GM23248 (cell line): ENCODE measurements at places on chromosomes 5 and 9.

- DNase-seq: no peak
Observed at GRCh38 chr5:42074353-42074752, 149.3 kb downstream of the FBXO4 start.

DNA sequence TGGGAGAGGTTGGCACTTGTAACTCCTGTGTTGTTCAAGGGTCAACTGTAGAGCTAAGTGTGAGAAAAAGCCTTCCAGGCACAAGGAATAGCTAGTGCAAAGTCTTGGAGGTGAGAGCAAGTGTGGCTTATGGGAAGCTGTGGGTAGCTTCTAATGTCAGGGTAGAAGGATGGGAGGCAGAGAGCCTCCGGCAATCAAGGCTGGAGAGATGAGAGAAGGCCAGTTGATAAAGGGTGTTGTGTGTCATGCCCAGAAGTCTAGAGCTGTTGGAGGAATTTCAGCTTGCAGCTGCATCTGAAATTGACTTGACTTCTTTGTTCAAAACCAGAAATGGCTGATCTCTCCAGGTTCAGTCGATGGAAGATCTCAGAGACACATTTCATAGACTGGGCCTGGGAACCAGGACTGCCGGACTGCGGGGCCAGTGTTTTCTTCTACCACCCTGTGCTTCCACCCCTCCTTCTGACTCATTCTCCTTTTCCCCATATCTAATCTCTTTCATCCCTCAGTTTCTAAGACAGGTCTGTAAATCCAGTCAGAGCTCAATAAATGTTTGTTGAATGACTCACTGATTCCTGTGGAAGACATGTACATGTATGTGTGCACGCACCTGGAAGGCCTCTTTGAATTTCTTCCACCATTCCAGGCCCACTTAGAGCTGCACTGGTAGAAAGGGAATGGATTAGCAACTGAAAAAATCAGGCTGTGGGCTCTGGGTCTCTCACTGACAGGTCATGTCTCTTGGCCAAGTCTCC is 67.8 kb upstream of the KLF4 start:
- DNase-seq: no peak

DNA sequence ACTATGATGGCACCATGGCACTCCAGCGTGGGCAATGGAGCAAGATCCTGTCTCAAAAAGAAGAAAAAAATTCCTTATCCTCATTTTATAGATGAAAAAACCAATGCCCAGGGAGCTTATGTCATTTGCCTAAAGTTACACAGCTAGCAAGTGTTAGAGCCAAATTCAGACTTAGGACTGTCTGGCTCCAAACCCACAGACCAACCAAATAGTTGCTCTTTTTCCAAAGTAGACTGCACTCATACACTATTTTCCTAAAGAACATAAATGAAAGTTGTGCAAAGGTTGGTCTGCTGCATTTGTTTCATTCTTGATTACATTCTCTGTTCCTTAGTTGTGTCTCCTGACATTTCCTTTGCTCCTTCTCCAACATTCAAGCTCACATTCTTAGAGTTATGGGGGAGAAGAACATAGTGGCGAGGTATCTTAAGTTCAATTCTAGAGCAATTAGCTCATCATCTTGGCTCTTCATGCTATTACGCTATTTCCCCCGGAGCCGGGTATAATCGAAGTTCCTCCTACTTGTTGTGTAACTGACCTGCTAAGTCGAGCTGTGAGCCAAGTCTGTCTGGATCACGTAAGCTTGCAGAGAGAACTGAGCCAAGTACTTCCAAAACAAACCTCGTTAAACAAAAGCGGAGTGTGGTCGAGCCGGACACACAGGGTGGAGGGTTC is 138.3 kb downstream of the RFK start:
- peak; percentile 98 for DNase-seq

DNA sequence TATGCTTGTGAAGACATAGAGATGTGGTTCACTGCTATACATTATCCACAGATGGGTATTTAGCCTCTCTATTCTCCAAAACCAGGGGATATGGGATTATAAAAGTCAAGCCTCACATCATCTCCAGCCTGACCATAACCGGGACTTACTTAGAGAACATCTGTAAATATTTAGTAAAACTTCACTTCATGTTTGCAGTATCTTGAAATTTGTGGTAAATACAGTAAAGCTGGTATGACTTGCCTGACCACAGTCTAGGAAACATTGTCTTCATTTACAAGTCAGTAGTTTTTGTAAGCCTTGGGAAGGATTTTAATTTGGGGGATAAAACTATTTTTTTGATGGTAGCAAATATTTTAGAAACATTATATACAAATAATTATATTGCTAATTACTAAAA is 64.2 kb downstream of the MAST4 start:
- DNase-seq: peak; percentile 57

DNA sequence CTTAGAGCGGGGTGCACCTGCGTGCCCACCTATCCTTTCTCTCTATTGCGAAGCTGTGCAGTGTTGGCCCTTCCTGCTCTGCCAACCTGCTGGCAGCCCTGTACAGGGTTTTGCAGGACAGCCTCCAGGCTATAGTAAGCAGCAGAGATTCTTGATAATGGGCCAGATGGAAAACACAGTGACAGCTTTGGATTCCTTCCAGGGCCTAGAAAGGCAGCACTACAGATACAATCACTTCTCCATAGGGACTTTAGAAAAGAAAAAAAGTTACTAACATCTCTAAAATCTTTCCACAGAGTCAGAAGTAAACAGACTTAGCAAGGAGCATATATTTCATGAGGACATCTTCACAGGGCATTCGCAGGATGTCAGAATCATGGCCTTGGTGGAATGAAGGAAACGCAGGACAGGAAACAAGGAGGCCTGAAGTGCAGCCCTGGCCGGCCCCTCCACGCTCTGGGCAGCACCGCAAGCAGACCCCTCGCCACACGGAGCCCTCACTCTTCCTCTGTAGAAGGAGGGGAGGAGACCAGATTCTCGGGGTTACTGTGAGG is 172.1 kb upstream of the GAS1 start:
- peak; percentile 77 for DNase-seq

DNA sequence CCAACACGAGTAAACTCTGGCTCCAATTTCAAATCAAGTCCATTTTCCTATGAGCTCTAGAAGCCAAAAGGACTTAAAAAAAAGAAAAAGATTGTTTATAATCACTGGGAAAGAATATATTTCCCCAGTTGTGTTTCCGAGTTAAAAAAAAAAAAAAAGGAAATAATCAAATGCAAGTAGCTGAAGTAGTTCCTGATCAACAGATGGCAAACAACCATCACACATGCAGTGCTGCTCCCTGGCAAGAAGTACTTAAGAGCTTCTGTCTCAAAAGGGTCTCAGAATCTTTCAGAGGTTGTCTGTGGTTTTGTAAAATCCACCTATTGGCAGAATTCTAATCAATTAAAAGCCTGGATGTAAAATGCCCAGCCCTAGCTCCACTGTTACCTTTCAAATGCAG is 387.9 kb downstream of the RAB3C start:
- DNase-seq: no peak

DNA sequence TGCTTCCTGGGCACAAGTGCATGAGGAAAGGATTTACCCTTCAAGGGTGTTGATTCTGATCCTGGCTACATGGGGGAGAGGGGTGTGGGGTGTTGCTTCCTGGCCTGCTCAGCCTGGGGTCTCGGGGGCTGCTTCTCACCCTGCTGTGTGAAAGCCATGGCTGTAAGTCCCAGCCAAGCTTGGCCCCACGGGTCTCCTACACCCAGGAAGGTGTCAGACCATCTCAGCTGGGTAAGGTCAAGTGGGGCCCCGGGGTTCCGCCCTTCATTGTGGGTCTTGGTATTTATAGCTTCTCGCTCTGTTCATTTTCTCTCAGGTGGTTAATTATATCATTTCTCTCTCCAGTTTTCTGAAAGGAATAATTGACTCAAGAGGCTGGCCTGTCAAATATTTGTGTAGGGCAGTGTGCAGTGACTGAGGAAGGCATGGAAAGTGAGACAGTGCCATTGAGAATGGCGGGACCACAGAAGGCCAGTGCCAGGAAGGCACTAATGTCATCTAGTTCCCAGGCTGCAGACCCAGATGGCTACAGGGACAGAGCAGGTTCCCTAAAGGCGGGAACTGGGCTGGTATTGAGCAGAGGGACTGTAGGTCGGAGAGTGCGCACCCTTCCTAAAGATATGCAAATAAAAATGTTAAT is 126.0 kb downstream of the FOXD1 start:
- no peak for DNase-seq

- peak; percentile 75 for DNase-seq
Observed at GRCh38 chr9:18857769-18858168, 175.2 kb downstream of the SAXO1 start.

- no peak for DNase-seq
Observed at GRCh38 chr5:86175224-86175623, 442.5 kb upstream of the COX7C start.

- DNase-seq: peak; percentile 99
Observed at GRCh38 chr9:115591584-115591984, 473.6 kb upstream of the TNC start.

- DNase-seq: peak; percentile 83
Observed at GRCh38 chr9:1216532-1216931, 166.4 kb downstream of the DMRT2 start.

GRCh38 chr5:141413540-141414069 is 818 bp downstream of the PCDHGA10 start:
- no peak for DNase-seq

- peak; percentile 86 for DNase-seq
Observed at GRCh38 chr5:160507221-160507721, 85.6 kb downstream of the PTTG1 start.

GRCh38 chr5:33244441-33245150 is 196.2 kb upstream of the TARS1 start:
- no peak for DNase-seq

DNA sequence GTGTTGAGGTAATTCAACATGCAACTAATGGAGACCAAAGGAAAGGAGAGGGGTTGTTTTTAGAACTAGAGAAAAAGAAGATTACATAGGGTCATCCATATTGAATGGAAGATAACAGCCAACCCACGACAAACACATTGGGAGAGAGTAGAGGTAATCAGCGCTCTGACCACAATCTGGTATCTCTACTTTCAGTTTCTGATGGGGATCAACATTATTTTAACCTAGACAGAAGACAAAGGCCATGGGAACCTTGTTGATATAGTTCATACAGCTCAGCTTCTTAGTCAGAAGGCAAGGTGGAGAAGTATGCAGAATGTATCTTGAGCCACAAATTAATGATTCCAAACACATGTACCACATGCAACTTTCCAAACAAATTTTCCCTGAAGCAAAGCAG is 537.1 kb upstream of the ST8SIA4 start:
- no peak for DNase-seq

DNA sequence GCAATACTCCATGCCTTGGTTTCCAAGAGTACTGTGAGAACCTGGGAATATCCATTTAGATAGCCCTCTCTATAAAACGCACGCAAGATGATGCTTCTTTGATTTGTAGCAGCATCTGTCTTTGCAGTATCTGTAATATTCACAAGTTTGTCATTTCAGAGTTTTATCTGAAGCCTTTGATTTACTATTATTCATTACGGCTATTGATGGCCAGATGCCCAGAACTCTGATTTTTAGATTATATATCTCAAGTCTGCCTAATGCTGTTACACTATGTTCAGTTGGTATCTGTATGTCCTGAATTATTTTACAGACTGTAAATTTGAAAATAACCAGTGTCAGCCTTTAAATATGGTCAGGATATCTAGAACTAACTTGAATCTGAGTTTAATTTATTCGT is 233.3 kb downstream of the FAM170A start:
- no peak for DNase-seq

DNA sequence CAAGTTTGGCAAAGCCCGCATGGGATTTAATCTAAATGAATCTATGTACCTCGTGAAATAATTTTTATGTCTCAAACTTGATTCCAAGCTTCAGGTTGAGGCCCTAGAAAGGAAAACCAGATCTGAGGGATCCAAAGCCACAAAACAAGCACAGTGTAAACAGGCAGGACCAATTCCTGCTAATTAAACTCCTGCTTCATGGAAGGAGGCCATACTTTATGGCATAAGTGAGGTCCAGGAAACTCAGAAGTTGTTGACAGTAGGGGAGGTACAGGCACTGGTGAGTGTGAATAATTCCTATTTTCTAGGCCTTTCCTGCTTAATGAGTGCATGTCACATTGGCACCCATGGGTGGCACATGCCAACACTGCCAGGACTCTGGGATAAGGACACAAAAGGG is 648.6 kb upstream of the SGCD start:
- no peak for DNase-seq

DNA sequence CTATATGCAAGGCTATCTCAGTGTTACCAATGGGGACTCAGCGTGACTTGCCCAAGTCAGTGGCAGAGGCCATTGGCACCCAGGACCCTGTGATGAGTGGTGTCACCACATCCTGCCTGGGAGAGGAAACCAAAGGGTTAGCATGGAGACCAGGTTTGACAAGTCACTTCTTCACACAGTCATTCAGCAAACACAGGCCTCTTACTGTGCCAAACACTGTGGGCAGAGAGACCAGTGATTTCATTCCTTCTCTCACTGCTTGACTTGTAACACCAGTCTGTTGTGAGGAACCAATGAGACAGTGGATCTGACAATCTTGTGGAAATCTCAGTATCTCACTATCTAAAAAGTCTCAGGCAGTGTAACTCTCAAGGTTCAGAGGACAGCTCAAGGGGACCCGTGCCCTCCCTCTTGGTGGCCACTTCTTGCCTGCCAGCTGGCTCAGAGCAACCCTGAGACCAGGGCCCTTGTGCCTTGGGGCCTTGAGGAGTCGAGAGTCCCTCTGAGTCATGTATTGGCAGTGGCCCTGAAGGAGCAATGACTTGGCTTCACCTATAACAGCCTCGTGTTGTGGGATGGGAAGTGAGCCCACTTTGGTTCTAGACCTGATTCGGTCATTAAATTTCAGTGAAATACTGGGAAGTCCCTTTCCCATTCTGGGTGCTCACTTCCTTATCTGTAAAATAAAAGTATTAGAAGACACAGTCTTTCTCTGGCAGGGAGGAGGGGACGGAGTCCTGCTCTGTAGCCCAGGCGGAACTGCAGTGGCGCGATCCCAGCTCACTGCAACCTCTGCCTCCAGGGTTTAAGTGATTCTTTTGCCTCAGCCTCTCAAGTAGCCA is 1.6 kb downstream of the FABP6 start:
- DNase-seq: peak; percentile 57

GRCh38 chr5:102529031-102529430 is 30.2 kb upstream of the SLCO6A1 start:
- no peak for DNase-seq

DNA sequence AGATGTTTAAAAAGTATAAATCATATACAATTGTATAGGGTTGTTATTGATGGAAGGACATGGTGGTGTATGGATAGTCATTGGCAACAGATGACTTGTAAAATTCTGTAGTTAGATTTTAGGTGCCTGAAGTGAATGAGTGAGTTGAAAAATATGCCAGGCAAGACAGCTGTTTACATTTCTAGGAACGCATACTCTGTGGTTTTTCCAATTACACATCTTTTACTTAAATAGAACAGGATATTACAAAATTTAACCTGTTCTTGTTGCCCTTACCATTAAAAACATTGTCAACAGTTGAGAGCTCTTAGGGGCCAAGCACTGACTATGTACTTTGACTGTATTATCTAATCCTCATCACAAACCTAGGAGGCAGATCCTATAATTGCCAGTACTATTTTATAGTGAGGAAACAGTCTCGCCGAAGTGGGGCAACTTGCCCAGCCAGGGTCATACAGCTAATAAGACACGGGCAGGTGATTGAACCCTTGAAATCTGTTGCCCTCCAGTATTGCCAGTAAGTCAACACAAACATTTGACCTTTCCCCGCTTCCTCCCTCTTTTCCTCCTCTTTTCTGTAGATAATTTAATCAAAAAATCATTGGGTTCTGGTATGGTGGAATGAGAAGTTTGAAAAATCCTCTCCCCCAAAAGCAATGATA is 88.6 kb downstream of the MACROH2A1 start:
- DNase-seq: peak; percentile 64
